ENCODE measurements at places on chromosomes 1 and 21.

GRCh38 chr1:203754455-203754864 is 10.5 kb upstream of the LAX1 start:
- no peak for DNase-seq

DNA sequence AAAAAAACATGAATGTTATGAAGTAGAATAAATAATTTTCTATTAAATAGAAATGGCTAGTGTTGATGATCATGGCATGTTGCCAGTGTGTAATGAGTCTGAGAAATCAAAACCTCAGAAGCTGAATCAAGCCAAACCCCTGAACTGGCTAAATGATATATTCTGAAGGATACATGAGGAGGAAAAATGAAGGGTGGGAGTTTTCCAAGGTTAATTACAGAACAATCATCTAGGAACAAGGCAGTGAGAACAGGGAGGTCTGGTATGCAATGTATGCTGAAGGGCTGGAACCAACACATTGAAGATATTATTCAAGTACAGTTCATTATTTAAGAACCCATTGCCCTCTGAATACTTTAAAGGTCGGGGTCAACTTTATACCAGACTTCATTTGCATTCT is 309.1 kb upstream of the NRIP1 start:
- no peak for DNase-seq

GRCh38 chr1:41718497-41718896 is 200.2 kb downstream of the HIVEP3 start:
- DNase-seq = no peak

DNA sequence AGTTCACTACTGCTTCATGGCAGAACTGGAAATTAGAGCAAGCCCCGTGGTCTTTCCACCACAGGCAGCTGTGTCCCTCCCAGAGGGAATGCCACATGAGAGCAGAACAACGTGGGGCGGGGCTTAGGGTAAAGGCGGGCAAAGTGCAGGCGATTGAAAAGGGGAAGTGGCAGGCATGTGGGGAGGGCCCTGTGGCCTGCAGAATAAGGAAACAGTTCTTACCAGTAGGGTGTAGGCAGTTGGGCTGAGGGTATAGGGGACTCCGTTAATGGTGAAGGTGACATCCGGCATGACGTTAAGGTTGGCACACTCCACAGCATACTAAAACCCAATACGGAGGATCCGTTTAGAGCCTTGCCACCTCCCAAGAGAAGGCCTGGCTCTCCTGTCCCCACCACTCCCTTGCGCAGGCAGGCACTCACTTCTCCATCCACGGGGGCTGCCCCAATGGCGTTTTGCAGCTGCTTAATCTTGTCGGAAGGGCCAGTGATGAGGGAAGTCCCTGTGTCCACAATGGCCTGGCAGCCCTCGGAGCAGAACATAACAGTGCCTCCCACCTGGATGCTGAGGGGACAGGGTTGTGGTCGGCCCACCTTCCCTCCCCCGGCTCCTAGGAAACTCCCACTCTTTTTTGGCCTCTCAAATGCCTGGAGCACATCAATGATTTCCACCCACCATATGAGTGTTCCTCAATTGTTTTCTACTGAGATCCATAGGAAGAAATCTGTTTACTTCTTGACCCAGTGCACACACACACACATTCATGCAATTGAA is 9.1 kb upstream of the RAB7B start:
- DNase-seq = no peak

DNA sequence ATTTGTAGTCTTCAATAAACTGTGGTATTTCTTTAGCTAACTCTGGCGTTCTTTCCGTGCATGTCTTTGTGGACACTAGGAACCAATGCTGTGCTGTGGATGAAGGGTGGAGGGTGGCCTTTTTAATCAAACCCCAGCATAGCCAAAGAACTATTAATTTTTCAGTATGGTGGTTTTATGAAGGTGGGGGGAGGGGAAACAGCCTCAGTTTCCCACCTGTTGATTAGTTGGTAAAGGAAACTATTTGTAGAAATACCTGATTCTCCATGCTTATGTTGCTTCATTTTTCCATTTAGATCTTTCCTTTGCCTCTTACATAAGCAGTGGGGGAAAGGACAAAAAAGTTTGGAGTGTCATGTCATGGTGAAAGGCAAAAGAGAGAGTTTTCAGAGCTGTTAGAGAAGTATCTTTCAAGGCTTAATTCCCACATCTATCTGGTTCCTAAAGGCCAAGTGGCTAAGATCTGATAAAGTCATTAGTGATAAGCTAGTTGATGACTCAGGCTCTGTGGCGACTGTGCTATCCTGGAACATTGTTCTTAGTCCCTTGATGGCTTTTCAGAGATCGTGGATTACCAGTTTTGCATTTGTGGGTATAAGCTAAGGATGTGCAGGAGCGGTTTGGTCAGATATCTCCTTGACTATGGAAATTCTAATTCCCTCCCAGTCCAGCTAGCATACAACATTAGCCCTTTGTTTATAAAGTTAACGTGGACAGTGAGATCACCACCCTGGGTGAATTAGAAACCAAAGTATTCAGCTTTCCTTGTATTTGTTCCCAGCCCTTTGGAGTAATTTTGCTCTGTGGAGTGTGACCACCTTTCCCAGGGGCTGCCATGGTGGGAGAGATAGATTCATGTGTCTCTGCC is 8.7 kb upstream of the HAX1 start:
- DNase-seq = no peak

GRCh38 chr1:223109581-223110026 is 33.4 kb downstream of the TLR5 start:
- no peak for DNase-seq

DNA sequence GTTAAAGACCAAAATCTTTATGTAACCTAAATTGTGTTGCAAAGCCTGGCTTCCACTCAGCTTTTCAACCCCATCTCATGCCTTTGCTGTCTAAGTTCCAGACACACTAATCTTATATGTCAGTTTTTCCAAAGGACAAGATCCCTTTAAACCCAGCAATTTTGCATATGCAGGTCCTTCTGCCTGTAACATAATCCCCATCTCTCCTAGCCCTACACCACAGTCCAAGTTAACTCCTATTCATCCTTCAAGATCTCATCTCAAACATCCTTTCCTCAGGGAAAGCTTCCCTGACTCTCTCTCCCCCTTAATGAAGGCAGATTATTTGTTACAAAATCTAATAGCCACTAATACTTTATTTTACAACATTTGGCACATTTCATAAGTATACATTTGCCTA is 366.3 kb downstream of the PLPP3 start:
- no peak for DNase-seq

DNA sequence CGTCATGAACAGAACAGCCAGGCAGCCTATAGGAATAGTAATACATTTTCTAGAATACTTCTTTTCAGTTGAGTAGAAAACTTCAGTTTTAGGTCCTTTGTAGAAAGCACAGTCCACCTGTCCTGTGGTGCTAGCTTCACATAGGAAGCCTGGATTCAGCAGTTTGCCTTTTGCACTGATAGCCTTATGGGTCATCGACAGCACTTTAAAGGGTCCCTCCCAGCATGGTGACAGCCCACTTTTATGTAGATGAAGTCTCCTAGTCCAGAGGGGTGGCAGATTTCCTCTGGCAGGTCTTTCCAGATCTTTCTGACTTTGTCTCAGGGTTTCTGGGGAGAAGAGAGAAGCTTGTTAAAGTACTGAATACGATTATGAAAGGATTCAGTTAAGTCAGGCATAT is 161.4 kb upstream of the TNR start:
- DNase-seq = no peak

DNA sequence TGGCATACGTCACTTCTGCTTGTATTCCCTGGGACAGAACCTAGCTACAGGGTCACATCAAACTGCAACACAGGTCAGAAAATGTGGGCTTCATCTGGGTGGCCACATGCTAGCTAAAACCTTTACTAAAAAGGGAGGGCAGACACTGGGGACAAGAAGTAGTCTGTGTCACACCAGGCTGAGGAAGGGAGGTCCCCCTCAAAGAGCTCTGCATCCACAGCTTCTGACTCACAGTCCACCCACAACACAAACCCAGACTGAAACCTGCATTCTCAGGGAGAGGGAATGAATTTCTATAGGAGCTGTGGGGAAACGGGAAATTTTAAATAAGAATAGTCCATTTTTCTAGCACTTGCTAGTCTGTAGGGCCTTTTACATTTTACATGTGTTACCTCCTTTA is 16.2 kb downstream of the OLIG2 start:
- DNase-seq = no peak

GRCh38 chr1:18951818-18952391 is 4.6 kb downstream of the IFFO2 start:
- no peak for DNase-seq

DNA sequence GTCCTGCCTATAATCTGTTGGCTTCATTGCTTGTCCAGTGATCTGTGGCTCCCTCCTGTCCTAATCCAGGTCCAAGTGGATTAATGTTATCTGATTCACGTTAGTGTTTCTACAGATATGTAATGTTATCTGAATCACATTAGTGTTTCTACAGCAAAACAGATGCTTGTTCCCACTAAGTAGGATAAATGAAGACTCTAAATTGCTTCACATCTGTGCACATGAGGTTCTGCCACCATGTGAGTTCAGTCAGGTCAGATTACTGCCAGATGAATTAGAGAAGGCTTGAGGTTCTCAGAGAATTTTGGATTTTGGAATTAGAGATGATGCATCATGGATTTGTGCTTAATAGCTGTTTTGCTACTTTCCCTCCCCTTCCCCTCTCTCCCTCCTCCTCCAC is 13.2 kb downstream of the DISC1 start:
- no peak for DNase-seq

DNA sequence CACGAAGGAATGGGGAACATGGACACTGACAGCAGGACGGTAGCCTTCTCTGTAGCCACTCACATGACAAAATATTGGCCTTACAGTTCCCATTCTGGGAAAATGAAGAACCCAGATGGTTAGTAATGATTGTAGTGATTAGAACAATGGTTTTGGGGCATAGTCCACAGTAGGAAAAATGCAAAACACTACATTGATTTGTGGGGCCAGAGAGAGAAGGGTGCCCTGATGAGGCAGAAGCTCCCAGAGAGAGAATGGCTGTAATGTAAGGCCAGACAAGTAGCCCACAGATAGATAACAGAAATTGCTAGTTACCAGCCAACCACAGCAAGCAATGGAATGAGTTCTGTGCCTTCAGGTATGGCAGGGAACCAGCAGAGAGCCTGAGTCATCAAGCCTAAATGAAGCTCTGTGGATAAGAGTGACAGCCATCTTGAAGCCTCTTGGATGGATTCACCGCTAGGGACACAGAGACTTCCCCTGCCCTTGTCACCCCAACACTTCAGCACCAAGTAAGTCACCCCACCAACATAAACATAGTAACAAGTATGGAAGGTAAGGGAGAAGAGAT is 206.1 kb downstream of the BACH1 start:
- DNase-seq = no peak

- DNase-seq = no peak
Measured at GRCh38 chr21:18776936-18777335, 373.4 kb upstream of the TMPRSS15 start.

GRCh38 chr1:160761046-160761445 is 22.0 kb downstream of the SLAMF7 start:
- DNase-seq = no peak

DNA sequence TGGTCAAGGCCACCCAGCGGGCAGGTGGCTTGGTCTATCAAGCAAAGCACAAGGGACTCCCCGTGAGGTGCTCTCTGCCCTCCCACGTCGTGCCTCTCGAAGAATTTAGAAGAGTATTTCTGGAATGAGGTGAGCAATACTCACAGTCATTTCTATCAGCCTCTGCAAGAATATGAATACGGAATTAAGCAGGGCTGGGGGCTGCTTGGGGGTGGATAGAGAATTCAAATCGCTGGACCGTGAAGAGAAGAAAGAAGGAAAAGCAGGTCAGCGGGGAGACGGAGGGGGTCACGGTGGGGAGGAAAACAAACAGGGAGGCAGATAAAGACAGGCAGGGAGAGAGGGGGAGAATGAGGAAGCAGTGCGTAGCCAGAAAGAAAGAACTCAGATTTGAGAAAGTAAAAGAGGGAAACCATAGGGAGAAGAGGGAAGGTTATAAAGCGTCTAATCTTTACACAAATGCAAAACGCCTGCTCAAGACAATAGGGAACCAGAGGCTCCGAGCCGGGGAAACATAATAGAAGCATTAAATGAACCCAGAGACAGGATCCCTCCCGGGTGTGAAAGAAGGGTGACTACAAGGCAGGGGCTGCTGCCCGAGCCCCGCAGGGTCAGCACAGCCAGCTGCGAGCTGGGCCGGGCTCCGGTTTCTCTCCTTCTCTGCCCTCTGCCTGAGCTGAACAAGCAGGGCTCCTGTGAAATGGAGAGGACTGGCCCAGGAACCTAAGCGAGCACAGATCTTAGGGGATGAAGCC is 2.1 kb upstream of the EDN2 start:
- DNase-seq = no peak

- no peak for DNase-seq
Measured at GRCh38 chr1:228768355-228769000, 33.2 kb downstream of the RHOU start.

DNA sequence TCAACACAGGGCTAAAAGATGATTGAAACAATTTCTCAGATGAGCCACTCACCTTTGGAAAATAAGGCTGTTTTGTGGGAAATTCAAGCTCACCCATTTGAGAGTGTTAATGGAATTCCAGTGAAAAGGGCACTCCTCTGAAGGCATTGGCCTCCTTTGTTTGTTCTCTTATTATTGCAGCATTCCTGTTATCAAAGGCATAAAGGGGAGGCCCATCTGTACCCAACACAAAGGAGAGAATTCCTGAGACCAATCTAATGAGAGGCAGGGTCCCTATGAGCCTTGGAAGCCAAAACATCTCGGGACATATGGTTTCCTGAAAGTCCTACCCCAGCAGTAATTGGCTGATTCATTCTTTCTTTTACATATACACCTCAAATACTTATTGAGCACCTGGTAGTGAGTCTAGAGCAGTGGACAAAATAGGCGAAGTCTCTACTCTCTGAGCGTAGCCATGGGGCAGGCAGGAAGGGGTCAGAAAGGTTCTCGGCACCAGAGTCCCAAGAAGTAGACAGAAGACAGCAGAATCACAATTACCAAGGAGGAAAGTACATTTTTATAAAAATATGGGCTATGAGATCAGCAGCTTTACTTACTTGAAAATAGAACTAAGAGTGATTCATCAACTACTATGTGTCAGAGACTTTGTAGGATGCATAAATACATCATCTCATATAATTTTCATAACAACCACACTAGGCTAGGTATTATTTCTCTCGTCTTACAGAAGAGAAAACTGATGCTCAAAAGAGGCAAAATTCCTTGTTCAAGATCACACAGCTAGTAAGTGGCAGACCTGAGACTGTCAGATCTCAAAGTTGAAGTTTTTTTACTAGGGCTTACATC is 218.7 kb downstream of the DAB1 start:
- no peak for DNase-seq

GRCh38 chr1:150567717-150568593 is 11.5 kb downstream of the MCL1 start:
- peak; percentile 89 for DNase-seq

DNA sequence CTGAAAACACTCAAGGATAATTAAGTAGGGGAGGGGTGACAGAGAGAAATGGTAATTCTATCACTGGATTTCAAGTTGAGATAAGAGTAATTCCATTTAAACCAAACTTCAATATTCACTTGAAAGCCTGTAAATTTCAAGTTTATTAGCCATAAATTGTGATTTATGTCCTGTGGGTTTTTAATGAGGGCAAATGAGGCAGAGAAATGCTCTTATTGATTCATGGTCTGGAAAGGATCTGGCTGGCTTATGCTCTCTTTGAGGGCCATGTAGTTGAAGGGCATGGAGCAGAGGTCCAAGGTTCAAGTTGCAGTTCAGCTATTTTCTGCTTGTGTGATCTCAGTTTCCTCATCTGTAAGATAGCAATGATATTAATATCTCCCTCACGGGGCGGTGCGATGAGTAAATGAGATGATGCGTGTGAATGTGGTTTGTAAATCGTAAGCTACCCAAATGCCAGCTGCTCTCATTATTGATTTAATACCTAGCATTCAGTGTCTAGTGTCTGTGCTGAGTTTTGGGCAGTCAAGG is 12.3 kb downstream of the OLFML3 start:
- no peak for DNase-seq
